ENCODE measurements at places on chromosomes 7 and 10.

DNA sequence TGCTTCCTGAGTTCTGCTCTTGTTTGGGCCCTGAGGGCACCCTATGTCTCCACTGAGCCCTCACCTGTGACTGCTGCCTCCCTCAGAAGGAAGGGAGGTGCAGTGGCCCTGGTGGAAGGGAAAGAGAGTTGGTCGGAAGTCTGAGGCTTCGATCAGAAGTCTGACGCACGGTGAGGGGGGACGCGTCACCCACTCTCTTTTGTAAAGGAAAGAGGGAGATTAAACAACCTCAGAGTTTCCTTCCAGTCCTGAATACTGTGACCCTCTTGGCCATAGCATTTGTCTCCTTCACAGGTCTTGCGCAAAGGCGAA, 31.4 kb upstream of the TRIM8 start:
- DNase-seq: no peak

- DNase-seq: no peak
Measured at GRCh38 chr10:101564490-101564991, 23.5 kb downstream of the POLL start.

GRCh38 chr7:1768832-1769231, 98.8 kb downstream of the ELFN1 start:
- DNase-seq: peak; percentile 17

DNA sequence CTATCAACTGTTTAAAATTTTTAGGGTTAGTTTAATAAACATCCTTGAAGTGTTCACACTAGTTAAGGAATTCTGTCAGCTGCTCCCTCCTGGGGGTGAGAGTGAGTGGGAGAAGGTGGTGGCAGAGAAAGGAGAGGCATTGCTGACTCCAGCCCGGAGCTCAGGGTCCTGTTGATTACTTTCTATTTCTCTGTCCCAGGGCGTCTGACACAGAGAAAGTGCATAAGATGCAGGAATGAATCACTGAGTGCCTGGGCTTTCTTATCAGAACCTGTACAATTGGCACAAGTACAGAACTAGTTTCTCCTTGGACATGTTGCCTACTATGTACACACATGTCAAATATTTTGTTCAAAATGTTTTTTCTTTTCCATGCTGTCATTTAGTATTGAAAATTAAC, 410.8 kb upstream of the COBL start:
- no peak for DNase-seq

GRCh38 chr7:80929619-80930018, 10.8 kb upstream of the SEMA3C start:
- no peak for DNase-seq

- DNase-seq: no peak
Measured at GRCh38 chr7:1884583-1885350, 214.7 kb downstream of the ELFN1 start.

GRCh38 chr7:28155019-28155660, 25.5 kb downstream of the JAZF1 start:
- no peak for DNase-seq

DNA sequence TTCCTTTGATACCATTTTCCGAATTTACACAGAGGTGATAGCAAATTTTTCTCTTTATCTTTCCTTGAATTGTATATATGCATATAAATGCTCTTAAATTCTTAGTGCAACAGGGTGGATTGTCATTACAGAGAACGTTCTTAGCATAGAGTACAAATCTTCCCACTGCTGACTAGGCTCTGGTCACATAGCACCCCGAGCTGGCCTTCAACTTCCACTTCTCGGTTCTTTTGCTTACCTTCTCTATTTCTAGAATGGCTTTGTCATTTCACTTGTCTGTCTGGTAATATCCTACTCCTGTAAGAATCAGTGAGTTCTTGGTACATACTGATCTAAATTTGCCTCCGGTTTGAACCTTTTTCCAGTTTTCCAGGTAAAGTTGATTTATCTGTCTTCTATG, 13.4 kb downstream of the ADIRF start:
- DNase-seq: no peak

DNA sequence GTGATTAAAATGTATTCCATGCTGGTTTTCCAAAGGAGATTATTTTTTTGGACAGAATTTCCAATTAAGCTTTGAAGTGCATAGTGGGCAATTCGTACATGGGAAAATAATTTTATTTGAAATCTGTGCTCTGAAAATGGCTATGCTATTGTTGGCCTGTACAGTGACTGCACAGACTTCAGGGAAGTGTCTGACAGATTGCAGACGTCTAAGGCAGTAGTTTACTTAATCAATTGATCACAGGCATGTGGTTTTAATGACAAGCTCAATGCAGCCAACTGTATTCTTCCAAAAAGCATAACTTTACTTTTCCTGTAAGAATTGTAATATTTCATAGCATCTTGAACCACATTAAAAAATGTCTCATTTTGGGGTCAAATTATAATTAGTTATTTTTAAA, 102.0 kb downstream of the SEMA3C start:
- no peak for DNase-seq

DNA sequence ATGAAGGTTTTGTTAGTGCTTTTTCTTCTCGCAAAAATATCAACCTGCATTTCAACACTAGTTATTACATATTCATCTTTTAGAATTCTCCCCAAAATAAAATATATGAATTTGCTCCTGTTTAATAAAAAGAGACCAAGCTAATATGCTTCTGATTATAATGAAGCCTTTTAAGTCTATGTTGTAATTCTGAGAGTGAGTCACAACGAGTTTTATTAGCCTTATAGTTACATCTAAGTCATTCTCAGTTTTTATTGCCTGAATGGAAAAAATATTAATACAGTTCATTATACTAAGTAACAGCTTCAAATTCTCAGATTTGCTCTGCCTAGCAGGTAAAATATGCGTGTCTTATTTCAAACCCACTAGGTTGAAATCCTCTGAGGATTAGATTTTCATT, 152.4 kb upstream of the CELF2 start:
- DNase-seq: no peak

DNA sequence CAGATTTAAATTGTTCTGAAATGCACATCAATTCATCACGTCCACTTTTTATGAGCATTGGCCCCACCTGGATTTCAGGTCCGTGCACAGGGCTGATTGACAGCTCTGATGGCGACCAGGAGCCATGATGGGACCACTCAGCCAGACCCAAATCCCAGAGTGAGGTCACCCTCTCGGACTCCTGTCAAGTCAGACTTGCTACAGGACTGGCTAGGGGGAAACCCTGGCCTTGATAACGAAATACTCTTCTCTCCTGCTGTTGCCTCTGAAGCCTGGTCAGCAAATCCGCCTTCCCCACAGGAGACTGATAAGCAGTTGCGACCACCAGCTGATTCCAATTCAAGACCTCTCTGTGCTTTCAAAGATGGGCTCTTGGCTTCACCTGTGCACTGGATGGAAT, 76.4 kb downstream of the CARD11 start:
- peak; percentile 49 for DNase-seq

- no peak for DNase-seq
Measured at GRCh38 chr7:156497776-156498509, 142.6 kb upstream of the RNF32 start.

DNA sequence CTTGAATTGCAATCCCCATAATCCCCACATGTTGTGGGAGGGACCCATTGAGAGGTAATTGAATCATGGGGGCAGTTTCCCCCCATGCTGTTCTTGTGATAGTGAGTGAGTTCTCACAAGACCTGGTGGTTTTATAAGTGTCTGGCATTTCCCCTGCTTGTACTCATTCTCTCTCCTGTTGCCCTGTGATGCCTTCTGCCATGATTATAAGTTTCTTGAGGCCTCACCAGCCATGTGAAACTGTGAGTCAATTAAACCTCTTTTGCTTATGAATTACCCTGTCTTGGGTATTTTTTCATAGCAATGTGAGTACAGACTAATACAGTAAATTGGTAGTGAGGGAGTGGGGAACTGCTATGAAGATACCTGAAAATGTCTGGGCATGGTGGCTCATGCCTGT, 65.0 kb downstream of the ANKRD7 start:
- DNase-seq: no peak

- no peak for DNase-seq
Measured at GRCh38 chr7:31432836-31433340, 81.0 kb upstream of the ITPRID1 start.

DNA sequence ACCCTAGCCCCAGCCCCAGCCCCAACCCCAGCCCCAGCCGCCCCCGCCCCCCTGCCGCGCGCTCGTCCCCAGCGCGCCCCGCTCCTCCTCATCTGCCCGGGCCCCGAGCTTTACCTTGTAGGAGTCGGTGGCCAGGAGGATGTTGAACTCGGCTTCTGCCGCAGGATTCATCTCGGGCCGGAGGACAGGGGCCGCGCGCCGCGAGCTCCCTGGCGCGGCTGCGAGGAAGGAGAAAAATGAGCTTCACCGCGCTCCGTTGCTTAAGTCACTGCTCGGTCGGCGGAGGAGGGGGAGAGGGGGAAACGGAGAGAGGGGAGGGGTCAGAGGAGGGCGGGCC, at the start of gene NAMPT:
NAMPT (minus strand) TSS at position 270 of the 337 bp plus-strand sequence; CDS start at position 171, 99 bp downstream.
- DNase-seq: no peak

- DNase-seq: no peak
Measured at GRCh38 chr10:49309691-49310411, 10.9 kb downstream of the C10orf71 start.

GRCh38 chr10:20959242-20959641, 62.1 kb upstream of the NEBL start:
- no peak for DNase-seq

GRCh38 chr10:109620396-109620795, 302.9 kb downstream of the XPNPEP1 start:
- no peak for DNase-seq

GRCh38 chr10:30691639-30692015, 62.1 kb upstream of the LYZL2 start:
- DNase-seq: no peak

DNA sequence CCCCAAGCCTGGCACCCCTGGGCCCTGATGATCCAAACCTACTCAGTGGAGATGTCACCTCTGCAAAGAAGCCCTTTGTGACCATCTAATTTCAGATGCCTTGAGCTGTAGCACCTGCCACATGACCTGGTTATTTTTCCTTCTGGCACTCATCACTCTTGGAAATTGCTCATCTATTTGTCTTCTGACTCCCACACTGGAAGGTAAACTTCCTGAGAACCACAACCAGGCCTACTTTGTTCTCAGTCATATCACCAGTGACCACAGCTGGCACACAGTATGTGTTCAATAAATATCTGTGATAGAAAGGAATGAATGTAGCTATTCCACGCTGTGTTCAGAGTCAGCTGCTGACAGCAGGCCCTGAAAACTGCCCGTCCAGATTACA, 97.1 kb downstream of the SH3PXD2A start:
- DNase-seq: no peak

DNA sequence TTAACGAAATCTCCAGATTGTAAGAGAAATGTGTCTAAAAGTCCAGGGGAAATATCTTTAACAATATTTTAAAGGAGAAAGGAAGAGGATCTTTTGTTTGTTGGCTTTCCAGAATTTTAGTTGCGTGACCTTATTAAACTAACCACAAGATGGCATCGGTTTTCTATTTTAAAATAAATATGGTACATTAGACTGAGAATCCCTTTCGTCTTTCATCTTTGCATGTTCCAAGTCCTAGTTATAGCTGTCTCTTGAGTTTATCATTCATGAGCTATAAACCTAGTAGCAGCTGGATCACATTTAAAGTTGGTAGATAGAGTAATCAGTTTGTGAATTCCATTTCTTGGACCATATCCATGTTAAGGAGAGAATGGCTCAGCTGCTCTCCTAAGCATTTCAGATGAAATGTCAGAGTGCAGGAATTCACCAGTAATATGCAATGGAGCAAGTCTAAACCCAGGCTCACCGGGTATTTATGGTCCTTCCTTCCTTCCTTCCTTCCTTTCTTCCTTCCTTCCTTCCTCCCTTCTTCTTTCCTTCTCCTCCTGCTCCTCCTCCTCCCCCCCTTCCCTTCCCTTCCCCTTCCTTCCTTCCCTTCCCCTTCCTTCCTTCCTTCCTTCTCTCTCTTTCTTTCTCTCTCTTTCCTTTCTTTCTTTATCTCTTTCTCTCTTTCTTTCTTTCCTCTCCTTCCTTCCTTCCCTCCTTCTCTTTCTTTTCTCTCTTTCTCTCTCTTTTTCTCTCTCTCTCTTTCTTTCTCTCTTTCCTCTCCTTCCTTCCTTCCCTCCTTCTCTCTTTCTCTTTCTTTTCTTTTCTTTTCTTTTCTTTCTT, 57.8 kb upstream of the RAB18 start:
- no peak for DNase-seq

GRCh38 chr10:11359869-11360268, 251.6 kb downstream of the USP6NL start:
- DNase-seq: no peak

- DNase-seq: no peak
Measured at GRCh38 chr7:107931740-107932515, 40.9 kb downstream of the DLD start.

DNA sequence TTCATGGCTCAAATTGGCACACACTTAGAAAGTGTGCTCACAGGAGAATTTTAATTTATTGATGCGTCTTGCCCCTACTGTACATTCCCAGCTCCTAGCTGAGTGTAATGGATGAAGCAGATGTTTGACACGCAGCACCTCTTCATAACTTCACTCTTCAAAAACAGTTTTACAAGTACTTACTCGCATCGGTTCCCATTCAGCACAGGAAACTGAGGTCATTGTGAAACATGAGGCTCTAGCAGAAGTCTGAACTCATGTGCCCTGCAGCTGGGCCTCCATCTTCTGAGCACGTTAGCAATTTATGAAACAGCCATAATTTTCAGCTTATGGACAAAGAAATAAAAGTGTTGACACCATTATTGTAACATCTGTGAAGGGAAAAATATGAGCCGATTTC, 558.9 kb upstream of the MGMT start:
- DNase-seq: no peak

- no peak for DNase-seq
Measured at GRCh38 chr7:102313997-102314780, 27.5 kb downstream of the SH2B2 start.

GRCh38 chr10:124917428-124918190, 24.3 kb upstream of the ZRANB1 start:
- DNase-seq: peak; percentile 73

DNA sequence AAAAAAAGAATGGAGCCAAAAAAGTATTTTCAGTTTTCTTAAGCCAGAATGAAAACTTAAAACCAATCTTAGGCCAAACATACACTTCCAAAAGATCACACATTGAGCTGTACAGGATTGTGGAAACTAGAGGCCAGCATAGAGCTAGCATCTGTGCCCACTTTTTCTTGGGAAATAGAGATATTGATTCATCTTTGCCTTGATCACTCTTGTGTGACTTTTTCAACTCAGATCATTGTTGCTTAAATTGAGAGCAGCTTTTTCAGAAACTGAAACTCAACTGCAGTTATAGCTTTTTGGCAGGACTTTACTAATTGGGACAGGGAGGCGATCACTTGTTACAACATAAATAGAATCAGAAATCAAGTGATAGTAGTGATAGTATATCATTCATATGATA, 132.2 kb downstream of the PRKG1 start:
- no peak for DNase-seq

GRCh38 chr10:116154651-116155050, 118.4 kb downstream of the GFRA1 start:
- DNase-seq: no peak

- no peak for DNase-seq
Measured at GRCh38 chr10:132709471-132709951, 76.4 kb downstream of the NKX6-2 start.

- no peak for DNase-seq
Measured at GRCh38 chr10:62482581-62482980, 108.4 kb downstream of the ZNF365 start.

Measured in activated CD8-positive, alpha-beta memory T cell treated with anti-CD3 and anti-CD28 coated beads for 24 hours (primary cell).